ENCODE measurements at places on chromosomes 1 and 21. TPM values are rescaled to one million over a fixed set of nuclear protein-coding genes. Genes with fewer than 3 reads are reported as not detected.

Gene ITSN1
- total RNA-seq, result 36.8 TPM

- no peak for DNase-seq
Observed at GRCh38 chr1:8875216-8875861, 3.1 kb downstream of the ENO1 start.

DNA sequence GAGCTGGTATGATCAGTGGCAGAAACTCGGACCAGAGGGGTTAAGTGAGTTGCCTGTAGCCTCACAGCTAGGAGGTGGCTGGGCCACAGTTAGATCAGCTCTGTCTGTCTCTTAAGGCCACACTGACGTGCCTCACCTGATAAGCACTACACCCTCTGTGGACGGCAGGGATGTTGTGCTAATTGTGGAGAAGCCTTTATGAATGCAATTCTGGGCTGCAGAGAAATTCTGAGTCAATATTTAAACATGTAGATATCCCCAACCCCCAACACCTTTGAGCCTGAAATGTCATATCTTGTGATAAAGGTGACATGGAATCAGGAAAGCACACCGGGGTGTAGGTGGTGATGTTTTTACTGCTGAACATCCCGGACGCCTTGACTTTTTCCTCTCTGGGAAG is 88.3 kb downstream of the KCNJ6 start:
- no peak for DNase-seq

Gene CNN3
- total RNA-seq, result 274 TPM

Gene A3GALT2
- total RNA-seq, result 0.32 TPM

Gene S100A16
- total RNA-seq, result 591 TPM

Gene NTNG1
- 0.08 TPM for total RNA-seq

- DNase-seq, result peak; percentile 87
Observed at GRCh38 chr1:24317956-24318614, 1.1 kb upstream of the GRHL3 start.

- DNase-seq, result no peak
Observed at GRCh38 chr1:96880626-96881025, 159.0 kb downstream of the PTBP2 start.

DNA sequence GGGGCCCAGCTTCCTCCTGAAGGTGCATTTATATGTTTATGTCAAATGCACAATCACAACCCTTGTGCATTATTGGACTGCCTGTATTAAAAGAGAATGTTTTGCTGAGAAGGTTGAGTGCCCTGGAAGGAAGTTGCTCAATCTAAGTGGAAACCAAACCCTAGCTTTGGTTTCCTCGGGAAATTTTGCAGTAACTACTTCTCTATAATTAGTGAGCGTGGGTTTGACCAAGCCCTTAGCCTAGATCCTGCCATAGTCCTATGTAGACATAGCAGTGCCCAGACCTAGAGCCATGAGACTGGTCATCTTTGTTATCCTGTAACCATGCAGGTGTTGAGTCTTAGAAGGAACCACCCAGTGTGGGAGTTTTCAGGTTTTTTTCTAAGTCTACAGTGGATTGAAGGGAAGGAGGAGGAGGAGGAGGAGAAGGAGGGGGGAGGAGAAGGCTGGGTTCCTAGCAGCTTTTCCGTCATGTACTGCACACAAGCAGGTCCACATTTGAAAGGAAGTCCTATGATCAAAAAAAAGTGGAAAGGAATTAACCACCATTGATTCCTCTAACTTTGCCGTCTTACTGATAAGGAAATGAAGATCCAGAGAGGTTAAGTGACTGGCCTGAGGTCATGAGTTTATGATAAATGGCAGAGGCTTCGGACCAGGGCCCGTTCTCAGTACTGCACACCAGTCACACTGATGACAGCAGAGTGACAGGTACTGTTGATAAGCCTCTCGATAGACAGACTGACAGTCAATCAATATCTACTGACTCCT is 72.2 kb upstream of the LYST start:
- DNase-seq, result no peak

Data from myocyte (in vitro differentiated cells).